ENCODE measurements at places on chromosomes 5 and 9.

DNA sequence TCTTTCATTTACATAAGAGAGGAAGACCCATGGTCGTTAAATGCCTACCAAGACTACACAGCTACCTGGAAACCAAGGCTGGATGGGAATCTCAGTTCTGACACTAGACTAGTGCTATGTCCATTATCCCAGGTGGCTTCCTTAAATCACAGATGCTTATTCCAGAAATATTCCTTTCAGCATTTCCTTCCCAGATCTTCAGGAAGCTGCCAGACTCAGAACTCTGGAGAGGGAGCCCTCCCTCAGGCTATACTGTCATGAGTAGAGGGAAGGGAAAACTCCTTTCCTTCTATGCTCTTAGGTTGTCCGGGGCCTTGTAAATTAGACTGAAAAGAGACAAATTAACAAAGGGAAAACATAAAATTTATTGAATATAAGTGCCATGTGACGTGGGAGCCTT lies 20.8 kb downstream of the FREM1 start:
- no peak for DNase-seq

DNA sequence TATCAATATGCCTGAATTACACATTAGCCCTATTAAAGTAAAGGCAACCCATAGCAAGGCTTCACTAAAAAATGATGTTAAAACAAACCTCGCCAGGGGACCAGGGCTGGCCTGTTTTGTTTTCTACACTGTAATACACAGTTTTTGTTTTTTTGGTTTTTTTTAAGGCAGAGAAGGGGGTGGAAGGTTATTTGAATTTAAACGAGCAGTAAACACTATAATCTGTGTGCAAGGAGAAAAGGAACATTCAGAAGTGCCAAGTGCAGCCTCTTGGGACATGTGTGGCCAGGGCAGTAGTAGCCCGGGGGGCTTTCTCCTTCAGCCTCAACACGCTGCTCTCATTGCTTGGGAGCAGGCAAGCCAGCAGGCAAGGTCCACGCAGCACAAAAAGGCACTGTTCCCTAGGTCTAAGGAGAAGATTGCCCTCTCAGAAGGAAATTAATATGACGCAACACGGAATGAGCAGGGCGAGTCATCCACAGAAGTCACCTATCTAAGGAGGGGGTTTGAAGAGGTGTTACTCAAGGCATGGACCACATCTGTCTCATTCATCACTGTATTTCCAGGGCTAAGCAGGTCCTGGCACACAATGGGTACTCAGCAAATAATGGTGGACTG lies 16.2 kb downstream of the SIL1 start:
- no peak for DNase-seq

DNA sequence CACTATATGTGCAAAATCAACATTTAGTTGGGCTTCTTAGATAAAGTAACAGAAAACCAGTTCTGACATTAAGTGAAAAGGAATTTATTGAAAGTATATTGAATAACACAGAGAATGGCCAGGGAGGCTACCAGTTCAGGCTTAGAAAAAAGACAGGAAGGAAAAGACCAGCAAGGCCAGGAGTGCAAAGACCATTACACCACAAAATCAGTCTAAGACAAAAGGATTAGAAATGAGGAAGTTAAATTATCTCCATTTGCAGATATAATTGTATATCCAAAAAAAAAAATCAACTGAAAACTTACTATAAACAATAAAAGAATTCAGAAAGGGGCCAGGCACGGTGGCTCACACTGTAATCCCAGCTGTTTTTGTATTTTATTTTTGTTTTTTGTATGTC lies 4.8 kb upstream of the TEX10 start:
- no peak for DNase-seq

DNA sequence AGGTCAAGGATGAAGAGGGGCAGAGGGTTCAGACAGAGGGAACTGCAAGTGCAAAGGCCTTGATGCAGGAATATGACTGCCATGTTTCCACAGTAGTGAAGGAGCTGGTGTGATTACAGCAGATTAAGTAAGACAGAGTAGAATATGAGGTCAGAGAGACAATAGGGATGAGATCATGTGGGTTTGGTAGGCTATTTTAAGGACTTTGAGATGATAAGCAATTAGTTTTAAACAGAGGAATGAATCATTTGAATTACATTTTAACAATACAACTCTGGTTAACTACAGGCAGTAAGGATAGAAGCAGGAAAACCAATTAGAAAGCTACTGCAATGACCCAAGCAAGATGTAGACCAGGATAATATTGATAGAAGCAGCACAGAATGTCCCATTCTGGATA lies 7.7 kb downstream of the CENPK start:
- DNase-seq = no peak

DNA sequence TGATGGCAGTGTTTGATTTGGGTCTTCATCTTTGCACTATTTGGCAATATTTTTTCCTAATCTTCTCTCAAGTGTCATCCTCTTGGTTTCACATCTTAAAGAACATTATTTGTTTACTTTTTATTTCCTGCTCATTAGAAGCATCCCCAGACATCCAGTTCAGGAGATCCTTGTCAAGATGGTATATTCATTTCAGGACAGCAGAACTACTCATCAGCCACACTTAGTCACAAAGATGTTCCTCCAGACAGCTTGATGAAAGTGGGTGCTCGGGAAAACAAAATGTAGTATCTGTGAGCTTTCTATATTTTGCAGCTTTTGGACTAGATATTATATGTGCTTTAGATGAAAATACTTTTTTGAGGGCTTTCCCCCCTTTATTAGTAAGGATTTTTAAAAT lies 72.1 kb upstream of the SREK1 start:
- no peak for DNase-seq

GRCh38 chr5:170627271-170627670 lies 123.5 kb downstream of the KCNIP1 start:
- DNase-seq = no peak

DNA sequence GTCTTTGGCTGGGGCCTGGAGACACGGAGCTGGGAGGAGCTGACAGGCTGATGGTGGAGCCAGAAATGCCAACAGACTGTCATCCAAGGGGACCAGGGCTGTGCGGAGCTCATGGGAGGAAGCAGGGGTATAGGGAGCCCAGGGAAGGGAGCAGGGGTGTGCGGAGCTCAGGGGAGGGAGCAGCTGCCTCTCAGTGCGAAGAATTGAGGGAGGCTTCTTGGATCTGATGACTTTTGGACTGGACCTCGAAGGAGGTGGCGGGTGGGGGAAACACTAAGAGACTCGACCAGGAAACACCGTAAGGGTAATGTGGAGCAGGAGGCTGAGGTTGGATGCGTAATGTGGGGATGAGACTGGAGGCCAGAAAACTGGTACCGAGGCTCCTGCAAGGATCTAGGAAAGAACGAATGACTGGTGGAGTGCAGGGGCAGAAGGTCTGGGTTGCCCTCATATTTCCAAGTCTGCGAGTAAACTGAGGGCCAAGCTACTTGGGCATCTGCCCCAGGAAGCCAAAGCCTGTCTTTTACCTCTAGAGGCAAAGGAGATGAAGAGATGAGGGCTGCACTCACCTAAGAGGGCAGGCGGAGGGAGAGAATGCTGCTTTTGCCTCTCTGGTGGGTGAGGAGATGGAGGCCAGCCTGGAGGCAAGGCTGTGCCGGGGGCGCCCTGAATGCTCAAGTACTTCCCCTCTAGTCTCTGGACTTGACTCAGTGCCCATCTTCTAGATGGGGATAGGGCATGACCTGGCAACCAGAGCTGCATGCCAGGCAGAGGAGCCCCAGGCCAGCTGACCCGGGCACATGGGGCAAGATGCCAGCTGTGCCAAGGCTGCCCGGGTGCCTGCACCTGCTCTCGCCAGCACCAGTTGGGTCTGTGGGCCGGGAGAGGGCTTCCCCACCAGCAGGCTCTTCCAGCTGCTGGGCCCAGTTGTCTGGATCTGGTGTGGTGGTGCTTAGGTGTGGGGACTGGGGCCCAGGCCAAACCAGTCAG lies 2.3 kb downstream of the PTGS1 start:
- no peak for DNase-seq

DNA sequence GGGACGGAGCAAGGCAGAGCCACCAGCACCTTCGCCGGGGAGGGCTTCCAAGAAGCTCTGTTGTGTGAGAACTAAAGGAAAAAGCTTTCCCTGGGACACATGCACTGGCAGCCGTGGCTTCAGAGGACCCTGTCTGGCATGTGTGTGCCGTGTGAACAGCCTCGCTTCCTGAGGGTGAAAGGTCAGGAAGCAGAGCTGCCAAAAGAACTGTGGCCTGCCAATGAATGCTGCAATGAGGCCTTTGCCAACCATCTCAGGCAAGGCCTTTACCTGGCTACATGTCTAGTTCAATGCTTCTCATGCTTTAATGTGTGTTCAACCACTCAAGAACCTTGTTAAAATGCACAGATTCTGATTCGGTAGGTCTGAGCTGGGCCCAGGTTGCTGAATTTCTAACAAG lies 53.5 kb downstream of the NIPSNAP3B start:
- DNase-seq = no peak

DNA sequence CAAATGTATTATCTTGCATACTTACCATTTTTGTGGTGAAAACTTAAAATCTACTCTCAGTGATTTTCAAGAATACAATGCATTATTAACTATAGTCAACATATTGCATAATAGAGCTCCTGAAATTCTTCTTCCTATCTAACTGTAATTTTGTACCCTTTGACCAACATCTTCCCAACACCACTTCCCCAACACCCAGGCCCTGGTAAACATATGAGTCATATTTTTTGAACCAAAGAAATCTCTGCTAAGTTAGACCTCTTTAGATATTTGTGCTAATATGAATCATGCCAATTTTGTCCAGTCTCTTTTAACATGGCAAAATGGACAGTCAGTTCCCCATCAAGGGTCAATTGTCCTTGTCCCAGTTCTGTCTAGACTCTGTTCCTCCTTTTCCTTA lies 18.5 kb upstream of the RGS7BP start:
- no peak for DNase-seq

DNA sequence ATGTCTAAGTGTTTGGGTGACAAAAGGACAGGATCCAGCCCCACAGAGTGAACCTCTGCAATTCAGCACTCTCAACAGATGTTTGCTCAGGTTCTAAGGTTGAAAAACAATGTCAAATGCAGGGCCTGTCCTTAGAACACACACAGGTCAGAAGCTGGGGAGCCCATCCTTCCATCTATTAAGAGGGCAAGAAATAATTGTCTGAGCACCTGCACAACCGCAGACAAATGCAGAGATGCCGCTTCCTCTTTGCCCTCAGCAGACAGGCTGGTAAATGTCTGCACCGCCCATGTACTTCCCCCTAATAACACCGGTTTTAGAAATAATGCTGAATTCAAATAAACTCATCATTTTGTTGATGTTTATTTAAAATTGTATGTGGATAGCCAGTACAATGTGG lies 414.5 kb upstream of the ADAMTS16 start:
- no peak for DNase-seq

- DNase-seq = no peak
These were observed 464.5 kb downstream of the CSNK1G3 start for GRCh38 chr5:123976379-123977033.

GRCh38 chr9:37922363-37923117 lies 18.6 kb upstream of the SLC25A51 start:
- no peak for DNase-seq

GRCh38 chr9:2461892-2462291 lies 159.7 kb upstream of the VLDLR start:
- no peak for DNase-seq

GRCh38 chr9:89458768-89459496 lies 39.0 kb downstream of the SEMA4D start:
- no peak for DNase-seq

- no peak for DNase-seq
These were observed 35.8 kb downstream of the UBE2QL1 start for GRCh38 chr5:6484446-6484845.

- no peak for DNase-seq
These were observed 26.9 kb downstream of the HMGCR start for GRCh38 chr5:75363726-75364495.

DNA sequence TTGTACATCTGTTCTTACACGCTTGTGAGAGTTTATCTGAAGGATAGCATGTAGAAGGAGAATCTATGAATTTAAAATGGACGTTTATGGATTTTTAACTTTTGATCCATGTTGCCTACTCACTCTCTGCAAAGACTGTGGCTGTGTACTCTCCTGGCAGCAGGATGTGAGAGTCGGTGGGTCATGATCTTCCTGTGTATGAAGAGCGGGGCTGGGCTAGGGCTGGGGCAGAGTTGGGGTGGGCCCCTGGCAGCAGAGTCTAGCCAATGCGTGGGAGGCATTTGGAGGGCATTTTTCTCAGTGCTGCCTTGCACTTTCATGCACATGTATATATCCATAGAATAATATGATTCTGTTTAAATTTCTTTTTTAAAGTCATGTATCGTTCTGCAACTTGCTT lies 24.0 kb upstream of the DAB2IP start:
- no peak for DNase-seq

DNA sequence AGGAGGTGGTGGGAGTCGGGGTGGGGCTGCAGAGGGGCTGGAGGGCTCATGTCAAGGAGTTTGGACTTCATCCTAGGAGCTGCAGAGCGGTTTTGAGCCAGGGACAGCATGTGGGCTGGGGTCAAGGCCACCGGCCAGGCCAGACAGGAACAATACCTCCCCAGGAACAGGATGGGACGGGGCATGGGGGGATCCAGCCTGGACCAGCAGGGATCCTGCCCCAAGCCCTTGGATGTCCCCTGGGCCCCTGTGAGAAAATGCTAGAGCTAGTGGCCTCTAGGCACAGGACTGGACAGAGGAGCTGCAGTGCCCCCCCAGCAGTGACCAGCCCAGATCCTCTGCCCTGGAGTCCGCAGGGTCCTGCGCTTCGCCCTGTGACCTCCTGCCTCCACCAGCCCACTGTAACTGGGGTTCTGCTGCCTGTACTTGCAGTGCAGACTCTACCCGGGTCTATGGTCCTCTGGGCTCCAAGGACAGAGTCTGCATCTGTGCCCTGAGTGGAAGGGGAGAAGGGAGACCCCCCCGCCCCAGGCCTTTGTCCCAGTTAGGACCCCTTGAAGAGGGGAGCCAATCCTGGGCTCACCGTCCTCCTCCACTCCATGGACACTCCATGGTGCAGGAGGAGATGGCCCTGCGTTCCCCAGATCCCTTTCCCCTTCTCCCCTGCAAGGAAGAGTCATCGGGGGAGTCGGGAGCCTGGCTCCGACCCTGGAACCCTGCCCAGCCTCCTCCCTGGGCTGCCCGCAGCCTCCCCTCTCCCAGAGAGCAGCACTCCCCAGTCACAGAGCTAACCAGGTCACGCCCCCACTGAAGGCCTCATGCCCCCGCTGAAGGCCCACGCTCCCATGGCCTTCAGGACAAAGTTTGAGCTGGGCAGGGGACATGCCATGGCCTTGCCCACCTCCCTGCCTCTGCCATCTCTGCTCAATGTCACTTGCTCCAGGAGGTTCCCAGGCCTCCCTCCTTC lies 3.0 kb upstream of the MXD3 start:
- DNase-seq = no peak

- DNase-seq = no peak
These were observed 135.2 kb downstream of the C9orf152 start for GRCh38 chr9:110072597-110073355.

- no peak for DNase-seq
These were observed 8.4 kb downstream of the CDK9 start for GRCh38 chr9:127794001-127794791.

Data from T-helper 1 cell (primary cell).